Aortic smooth muscle cell (primary cell): ENCODE measurements at places on chromosomes 6 and 20. TPM values are rescaled to one million over a fixed set of nuclear protein-coding genes. Genes with fewer than 3 reads are reported as not detected.

DPM1 gene
- total RNA-seq, result 52.2 and 55.8 TPM in 2 replicates

EFCAB8 gene
- total RNA-seq, result 0.13 and 0.50 TPM in 2 replicates

HDGFL1 gene
- not detected in 2 replicates for total RNA-seq

TRIM31 gene
- total RNA-seq, result not detected in 2 replicates

SIRPB1 gene
- not detected in 2 replicates for total RNA-seq

NKX2-4 gene
- not detected in 2 replicates for total RNA-seq

DPPA5 gene
- not detected in 2 replicates for total RNA-seq

CFAP206 gene
- 0.31 and 0.79 TPM in 2 replicates for total RNA-seq

CAGE1 gene
- total RNA-seq, result 0.06 and 0.13 TPM in 2 replicates

LST1 gene
- total RNA-seq, result not detected in 2 replicates

MYLK2 gene
- 0.13 and 0.19 TPM in 2 replicates for total RNA-seq

PDRG1 gene
- 4.8 and 5.3 TPM in 2 replicates for total RNA-seq

VIP gene
- not detected in 2 replicates for total RNA-seq

SSTR4 gene
- total RNA-seq, result 0.13 TPM in 1 of 2 replicates, not detected in the other

BMP2 gene
- total RNA-seq, result 7.5 and 8.8 TPM in 2 replicates

PRR18 gene
- not detected in 2 replicates for total RNA-seq

NRSN1 gene
- not detected in 2 replicates for total RNA-seq

BEND3 gene
- 0.93 and 1.2 TPM in 2 replicates for total RNA-seq

DST gene
- total RNA-seq, result 389 and 410 TPM in 2 replicates

PNLDC1 gene
- total RNA-seq, result not detected in 2 replicates

FAM184A gene
- total RNA-seq, result 1.2 and 2.6 TPM in 2 replicates

FILIP1 gene
- total RNA-seq, result 5.2 and 7.3 TPM in 2 replicates

SCUBE3 gene
- 2.5 and 9.2 TPM in 2 replicates for total RNA-seq

PAK1IP1 gene
- total RNA-seq, result 17.0 and 18.6 TPM in 2 replicates

AVP gene
- total RNA-seq, result not detected in 2 replicates

C20orf202 gene
- not detected in 2 replicates for total RNA-seq

FANCE gene
- total RNA-seq, result 4.0 and 6.6 TPM in 2 replicates

ZMYND8 gene
- 20.1 and 22.7 TPM in 2 replicates for total RNA-seq

MROH8 gene
- total RNA-seq, result 1.6 and 2.0 TPM in 2 replicates

POU3F2 gene
- total RNA-seq, result under 0.01 TPM in 1 of 2 replicates, not detected in the other

BTBD3 gene
- total RNA-seq, result 28.0 and 33.2 TPM in 2 replicates

ADGRF1 gene
- not detected in 2 replicates for total RNA-seq

KCNQ2 gene
- not detected in 2 replicates for total RNA-seq

UBE3D gene
- total RNA-seq, result 4.0 and 4.2 TPM in 2 replicates
